Activated CD4-positive, alpha-beta T cell treated with anti-CD3 and anti-CD28 coated beads, Interleukin-10, Interleukin-2, amounts not matched to agents 100 ng/mL and 50 ng/mL, durations not matched to agents 16 hours and 8 hours (primary cell): ENCODE measurements at places on chromosomes 2 and 18.

DNA sequence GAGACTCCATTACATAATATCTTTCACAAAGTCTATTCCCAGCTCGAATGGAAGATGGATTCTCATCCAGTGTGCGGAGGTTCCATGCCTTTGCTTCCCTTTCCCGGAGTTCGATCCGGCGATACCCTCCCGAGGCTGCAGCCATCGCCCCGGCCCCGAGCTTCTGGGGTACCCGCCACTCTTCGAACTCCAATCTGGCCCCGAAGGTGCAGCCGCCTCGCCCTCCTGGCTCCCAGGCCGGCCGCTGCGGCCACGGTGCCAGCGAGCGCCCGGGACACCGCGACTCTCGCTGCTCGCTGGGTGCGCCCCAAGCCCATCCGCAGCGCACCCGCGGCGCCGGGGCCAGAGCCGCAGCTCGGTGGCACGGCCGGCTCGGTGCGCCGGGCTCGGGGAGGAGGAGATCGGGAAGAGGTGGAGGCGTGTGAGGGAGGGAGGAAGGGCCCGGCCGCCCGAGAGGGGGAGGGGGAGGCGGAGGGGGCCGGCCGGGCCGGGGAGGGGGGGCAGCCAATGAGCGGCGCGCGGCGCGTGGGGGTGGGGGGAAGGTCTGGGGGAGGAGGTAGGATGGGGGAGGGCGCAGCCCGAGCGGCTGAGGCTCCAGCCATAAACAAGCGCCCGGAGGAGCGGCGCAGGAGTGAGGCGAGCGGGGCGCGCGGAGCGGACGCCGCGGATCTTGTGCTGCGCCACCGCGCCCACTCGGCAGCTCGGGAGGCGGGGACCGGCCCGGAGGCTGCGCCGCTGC, at the start of gene CRIM1:
Gene CRIM1, plus strand, starts transcription at position 628 of the 739 bp plus-strand sequence. CDS start 515 bp downstream, outside the sequence.
- peak; percentile 58 for DNase-seq

DNA sequence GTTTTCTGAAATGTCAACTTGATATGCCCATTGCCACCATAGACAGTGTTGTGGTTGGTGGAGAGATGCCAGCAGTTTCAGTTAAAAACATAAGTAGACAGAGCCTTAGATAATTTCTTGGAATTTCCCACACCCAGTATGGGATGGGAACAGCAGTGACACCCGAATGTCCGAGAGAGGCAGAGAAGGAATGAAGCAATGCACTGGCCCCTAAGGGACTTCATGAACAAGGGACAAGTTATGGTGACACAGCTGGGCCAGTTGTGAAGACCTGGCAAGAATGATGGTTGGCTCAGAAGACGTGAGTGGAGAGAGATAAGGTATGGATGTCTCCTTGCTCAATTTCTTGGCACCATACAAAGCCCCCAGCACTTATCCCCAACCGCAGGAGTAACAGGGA, 165.2 kb upstream of the APCDD1 start:
- DNase-seq: no peak

DNA sequence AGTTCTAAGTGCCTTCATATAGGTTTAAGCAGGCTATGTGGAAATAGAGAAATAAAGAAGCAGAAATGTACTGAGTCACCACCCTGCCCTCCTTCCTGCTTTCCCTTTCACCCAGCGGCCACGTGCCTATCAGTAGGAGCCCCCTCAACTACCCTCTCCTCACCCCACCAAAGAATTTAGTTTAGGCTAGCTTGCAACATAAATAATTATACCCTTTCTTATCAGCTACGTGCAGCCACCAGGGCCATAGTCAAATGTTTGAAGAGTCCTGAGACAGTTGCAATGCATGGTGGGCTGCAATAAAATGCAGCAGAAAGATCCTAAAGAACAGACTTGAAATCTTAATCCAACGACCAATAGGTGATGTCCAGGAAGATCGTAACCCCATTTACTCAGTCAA, 101.2 kb downstream of the RTP5 start:
- DNase-seq: no peak

GRCh38 chr2:73962798-73963197, 21.9 kb upstream of the TET3 start:
- DNase-seq: no peak

DNA sequence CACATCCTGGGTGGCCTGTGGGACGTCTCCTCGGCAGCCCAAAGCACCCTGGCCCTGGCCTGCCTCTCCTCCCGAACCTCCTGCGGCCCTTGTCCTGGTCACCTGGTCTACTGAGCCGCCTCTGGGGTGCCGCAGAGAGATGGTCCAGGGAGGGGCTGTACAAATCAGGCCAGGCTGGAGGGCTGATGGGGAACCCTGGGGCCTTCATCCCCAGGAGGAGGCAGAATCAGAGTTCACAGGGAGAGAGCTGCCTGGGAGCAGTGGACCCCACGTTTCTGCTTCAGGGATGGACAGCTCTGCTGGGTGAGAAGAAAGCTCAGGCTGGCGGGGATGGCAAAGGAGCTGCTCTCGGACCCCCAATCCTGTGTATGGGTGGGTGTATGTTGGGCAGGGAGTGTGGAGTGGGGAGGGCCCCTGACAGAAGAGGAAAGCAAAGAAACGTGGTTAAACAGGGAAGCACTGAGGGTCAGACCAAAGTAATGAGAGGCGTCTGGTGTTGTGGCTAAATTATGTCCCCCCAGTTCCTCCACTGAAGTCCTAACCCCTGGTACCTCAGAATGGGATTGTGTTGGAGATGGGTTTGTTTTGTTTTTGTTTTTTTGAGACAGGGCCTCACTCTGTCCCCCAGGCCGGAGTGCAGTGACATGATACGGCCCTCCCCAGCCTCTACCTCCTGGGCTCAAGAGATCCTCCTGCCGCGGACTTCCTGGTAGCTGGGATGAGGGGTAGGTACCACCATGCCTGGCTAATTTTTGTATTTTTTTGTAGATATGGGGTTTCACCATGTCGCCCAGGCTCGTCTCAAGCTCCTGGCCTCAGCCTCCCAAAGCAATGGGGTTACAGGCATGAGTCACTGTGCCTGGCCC, 73.4 kb upstream of the SMAD7 start:
- no peak for DNase-seq

GRCh38 chr18:78049281-78049680, 799.6 kb downstream of the GALR1 start:
- DNase-seq: no peak

GRCh38 chr2:40554665-40555294, 102.9 kb upstream of the SLC8A1 start:
- DNase-seq: peak; percentile 60

GRCh38 chr2:48865704-48866103, 110.2 kb upstream of the LHCGR start:
- DNase-seq: no peak

- DNase-seq: no peak
These were observed 121.6 kb downstream of the SPP2 start for GRCh38 chr2:234172066-234172465.

DNA sequence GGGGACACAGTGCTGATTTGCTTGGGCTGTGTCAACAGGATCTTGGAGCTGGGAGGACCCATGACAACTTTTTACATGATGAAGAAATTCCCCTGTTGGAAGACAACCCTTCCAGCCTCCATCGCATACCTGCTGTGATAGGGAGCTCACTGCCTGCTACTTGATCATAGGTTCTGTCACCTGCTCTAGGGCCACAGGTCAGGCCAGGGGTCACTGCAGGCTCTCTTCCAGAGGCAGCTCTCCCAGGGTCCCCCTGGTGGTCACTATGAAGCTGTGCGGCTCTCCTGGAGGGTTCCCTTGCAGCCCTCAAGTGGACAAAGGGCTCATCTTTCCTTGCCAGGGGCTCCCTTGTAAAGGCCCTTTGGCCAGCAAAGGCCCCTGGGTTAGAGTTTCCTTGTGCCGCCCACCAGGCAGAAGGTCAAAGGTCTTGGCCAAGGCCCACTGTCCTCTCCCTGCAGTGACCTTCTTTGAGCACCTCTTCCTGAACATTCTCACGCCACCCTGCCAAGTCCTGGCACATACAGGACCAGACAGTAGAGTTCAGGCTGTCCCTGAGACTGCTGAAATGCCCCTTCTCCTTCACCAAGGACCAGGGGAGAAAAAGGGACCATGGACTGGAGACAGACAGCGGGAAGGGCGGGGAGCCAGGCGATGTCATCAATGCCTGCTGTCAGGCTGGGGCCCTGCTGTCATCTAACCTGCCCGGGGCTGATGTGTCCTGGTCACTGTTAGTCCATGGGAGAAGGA, 345.1 kb downstream of the DYSF start:
- peak; percentile 19 for DNase-seq

DNA sequence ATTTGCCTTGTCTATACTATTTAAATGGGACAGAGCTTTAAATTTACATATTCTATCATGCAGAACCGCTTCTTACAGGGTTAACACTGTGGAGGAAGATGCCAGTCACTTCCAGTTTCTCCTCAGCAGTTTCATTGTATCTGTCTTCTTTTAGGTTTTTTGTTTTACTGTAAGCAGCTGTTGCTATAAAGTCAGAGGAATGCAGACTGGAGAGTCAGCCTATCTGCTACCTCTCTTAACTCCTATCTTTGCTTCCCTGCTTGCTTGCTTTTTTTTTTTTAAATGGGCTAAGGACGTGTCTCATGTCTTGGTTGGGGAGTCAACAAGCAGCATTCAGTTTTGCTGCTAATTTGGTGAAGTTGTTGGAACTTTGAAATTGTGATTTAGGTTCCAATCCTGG, 8.9 kb downstream of the EPC2 start:
- DNase-seq: no peak

DNA sequence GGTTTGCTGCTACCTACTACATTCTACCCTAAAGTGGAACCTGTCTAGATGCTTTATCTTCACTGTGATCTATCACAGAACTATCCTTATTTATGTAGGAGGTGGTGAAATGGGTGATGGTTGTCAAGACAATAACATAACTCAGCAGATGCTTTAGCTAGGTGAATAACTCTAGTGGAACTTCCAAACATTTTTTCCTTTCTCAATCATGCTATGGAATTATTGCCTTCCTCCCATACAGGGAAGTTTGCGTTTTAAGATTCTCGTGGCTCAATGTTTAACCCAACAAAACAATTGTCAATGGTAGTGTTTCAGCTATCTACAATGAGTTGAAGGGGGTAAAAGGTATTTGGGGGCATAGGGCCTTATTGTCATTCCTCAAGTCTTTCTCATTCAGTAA, 82.6 kb upstream of the GLI2 start:
- DNase-seq: no peak

GRCh38 chr2:69939722-69940121, 21.7 kb downstream of the ASPRV1 start:
- no peak for DNase-seq

- peak; percentile 4 for DNase-seq
These were observed 951.6 kb upstream of the SLC39A10 start for GRCh38 chr2:194705398-194705797.

DNA sequence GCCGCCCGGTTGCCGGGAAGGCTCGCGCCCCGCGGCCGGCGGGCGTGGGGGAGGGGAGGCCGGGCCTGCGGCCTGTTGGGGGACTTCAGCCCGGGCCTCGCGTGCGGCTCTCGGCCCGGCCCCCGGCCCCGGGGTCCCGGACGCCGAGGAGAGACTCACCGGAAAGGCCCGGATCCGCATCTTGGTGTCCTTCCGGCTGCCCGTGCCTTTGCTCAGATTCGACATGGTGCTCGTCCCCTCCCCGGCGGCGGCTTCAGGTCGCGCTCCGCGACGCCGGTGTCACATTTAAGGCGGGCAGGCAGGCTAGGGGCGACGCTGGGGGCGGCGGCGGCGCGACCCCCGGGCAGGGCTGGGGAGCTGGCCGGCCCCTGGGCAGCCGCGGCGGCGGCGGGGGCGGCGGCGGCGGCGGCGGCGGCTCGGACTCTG, 365 bp downstream of the CUL3 start:
- DNase-seq: peak; percentile 71

GRCh38 chr2:33014268-33014667, 67.5 kb downstream of the LTBP1 start:
- no peak for DNase-seq

DNA sequence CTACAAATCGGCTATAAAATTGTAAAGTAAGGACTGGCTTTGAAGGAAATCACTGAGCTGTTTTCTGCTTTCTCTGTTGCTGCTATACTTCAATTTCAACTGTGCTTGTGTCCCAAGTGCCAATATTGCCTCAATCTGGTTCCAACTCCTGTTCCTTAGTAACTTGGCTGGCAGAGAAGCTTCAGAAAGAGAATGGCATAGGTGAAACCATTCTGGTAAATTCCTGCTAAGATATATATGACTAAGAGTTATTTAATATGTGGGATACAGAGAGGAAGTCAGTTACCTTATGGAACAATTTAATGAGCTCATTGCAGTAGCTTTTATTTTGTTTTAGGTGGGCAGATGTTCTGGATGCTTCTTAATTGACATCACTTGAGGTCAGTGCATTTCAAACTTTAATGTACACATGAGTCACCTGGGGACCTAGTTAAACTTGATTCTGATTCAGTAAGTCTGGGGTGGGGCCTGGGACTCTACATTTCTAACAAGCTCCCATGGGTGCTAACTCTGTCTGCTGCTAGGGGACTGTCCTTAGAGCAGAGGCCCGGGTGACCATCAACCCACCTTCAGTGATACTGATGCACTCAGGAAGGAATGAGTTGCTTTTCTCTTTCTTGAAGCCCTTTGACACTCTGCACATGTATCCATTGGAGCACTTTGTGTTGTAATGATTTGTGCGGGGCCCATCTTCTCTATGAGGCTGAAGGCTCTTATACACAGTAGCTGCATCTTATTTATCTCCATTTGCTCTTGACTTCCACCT, 47.6 kb downstream of the LIPG start:
- no peak for DNase-seq

DNA sequence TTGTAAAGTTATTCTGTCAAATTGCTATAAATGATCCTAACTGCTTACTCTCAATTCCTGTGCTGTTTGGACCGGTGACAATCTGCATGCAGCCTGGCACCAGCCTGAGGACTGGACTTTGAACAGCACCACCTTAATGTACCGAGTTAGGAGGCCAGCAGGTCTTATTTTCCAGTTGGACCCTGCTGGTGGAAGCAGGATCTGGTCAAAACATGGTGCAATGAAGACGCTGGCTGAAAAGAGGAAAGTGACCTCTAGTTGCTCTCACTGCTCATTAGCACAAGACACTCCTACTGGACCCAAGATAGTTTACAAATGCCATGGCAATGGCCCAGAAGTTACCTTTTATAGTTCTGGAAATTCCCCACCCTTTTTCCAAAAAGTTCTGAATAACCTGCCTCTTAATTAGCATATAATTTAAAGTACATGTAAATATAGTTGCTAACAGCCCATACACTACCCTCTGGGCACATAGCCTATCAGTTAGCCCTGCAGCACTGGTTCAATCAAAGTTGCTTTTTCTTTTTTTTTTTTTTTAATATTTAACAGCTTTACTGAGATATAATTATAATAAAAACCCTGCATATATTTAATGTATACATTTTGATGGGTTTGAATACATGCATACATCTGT, 35.8 kb downstream of the RBKS start:
- DNase-seq: no peak
